ENCODE measurements at places on chromosomes 2 and 18. TPM values are rescaled to one million over a fixed set of nuclear protein-coding genes. Genes with fewer than 3 reads are reported as not detected.

GPR155 gene
- 3.6 TPM for total RNA-seq

LINC00305 gene
- not detected for total RNA-seq

LRRC30 gene
- not detected for total RNA-seq

AKAIN1 gene
- not detected for total RNA-seq

DNA sequence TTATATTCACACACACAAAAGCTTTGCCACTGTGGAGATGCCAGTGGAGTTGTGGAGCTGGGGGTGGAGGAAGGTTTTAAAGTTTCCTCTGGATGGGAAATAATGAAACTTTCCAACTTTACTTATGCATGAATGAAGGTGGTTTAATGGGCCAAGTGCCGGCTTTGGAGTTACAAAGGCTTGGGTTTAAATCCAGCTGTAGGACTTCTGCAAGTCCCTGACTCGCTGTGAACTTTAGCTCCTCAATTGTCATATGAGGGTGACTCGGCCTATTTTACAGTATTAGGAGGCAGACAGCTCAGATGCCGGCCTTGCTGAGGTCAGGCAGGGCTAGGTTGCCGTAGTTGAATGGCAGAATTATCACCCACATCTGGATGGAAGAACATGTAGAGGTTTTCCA, 415.8 kb upstream of the TRIB2 start:
- no peak for DNase-seq

DNA sequence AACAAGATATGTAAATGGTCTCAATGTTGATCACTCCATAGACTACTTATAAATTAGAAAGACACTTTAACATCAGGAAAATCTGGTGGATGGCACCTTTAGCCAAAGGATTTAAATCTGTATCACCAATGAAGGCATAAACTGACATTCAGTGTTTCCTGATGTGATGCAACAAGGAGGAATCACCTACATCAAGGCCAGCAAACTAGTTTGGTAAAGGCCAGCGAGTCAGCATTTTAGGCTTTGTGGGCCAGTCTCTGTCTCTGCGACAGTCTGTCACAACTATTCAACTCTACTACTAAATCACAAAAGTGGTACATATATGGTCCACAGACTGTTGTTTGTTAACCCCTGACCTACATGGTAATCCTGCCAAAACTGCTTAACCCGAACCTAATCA, 33.3 kb downstream of the C2orf76 start:
- no peak for DNase-seq

- DNase-seq, result peak; percentile 35
Observed at GRCh38 chr2:101337877-101338276, 29.4 kb upstream of the RNF149 start.

DNA sequence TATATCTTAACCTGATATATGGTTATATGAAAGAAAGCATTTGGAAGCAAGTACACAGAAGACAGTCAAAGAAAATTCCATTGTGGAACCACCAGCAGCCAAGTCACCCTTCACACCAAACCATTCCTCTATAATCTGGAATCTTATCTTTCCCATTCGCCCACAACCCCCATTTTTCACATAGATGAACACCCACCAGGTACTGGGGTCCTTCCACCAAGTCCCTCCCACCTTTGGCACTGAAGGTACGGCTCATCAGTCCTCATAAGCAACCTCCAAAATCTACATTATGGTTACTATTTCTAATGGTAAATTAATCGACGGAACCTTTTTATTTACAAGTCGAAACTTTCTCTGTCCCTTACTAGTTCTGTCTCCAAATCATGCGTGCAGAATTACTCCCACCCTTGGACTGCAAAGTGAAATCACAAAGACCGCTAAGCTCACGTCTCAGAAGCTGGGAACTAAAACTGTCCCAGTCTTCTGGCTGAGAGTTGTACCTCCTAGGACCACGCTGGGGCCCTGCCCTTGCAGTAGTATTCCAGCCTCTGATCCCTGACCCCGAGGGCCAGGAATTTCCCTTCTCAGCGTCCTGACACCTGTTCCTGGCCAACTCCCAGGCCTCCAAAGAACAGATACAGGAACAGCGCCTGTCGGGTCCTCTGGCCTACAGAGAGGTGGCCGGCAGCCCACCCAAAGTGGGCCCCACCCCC, 702 bp downstream of the OLA1 start:
- DNase-seq, result no peak

- no peak for DNase-seq
Observed at GRCh38 chr18:26703170-26703930, 155.0 kb upstream of the KCTD1 start.

- no peak for DNase-seq
Observed at GRCh38 chr2:105820151-105820550, 75.4 kb downstream of the NCK2 start.

DNA sequence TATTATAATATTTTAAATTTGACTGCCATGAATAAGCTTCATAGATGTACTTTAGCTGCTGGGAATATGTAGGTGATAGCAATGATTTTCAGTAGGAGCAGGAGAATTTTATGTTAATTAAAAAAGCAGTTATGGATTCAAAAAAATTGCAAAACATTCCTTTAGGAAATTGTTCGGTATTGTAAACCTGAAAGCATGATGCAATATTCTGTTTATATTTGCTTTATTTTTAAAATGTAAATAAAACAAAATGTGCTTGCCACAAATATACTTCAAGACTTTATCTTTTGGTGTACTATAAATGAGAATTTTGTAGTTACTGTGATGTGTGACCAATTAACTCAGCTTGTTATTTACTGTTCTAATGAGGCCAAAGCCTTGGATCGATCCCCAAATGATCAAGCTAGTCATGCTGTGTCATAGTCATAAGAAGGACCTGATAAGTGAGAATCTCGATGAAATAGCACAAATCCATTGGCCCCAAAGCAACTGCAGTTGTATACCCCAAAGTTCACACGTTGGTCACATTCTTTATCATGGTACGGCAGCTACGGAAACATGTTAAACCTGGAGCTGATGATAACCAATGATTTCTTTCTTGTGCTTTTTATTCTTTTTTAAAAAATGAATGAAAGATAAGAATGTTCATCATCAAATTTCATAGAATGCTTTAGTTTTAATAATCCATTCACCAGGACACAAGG, 23.6 kb upstream of the ATIC start:
- no peak for DNase-seq

- no peak for DNase-seq
Observed at GRCh38 chr18:58674863-58675472, 3.7 kb downstream of the MALT1 start.

- DNase-seq, result no peak
Observed at GRCh38 chr2:231356466-231356844, 39.1 kb upstream of the B3GNT7 start.

- DNase-seq, result peak; percentile 78
Observed at GRCh38 chr2:201313362-201313761, 43.8 kb downstream of the FLACC1 start.

Measured in foreskin keratinocyte (primary cell).